IPS DF 6.9 (cell line): ENCODE measurements at places on chromosomes 11 and 22.

- DNase-seq: no peak
These were observed 648 bp downstream of the FOSL1 start for GRCh38 chr11:65899356-65900124.

GRCh38 chr22:31137721-31138120, 2.6 kb downstream of the PLA2G3 start:
- DNase-seq: no peak

DNA sequence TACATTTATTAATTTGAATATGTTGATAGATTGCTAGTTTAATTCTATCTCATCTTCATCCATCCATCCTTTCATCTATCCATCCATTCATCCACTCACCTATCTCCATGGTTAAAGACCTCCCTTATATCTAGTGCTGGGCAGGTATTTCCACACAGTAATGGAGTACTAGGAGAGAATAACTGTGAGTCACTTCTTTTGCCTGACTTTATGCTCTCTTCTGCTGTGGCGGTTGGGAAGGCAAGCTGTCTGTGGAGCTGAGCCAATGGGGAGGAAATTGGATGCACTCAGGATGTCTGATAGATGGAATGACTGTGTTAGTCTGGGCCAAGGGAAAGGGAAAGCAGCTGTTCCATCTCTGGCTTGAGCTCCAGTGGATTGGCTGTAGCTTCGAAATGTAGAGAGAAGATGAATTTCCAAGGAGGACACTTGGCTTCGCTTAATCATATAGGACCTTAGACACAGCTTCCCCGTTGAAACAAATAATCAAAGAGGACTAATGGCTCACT, 60.3 kb downstream of the NELL1 start:
- DNase-seq: no peak

DNA sequence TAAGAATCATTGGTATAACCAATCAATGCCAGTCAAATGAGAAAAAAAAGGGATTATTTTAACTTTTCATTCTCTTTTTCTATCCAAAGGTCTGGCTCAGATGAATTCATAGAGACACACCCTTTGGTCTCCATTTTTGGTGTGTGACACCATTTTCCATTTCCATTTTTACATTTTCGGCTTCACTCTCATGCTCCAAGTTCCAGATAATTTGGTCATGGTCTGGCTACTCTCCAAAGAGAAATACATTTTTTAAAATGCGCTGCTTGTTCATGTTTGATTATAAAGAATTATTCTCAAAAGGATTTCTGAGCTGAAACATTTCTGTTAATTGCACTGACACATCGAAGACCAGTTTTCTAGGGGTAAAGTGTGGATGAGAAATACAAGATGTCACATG, 51.6 kb upstream of the FIBIN start:
- no peak for DNase-seq

DNA sequence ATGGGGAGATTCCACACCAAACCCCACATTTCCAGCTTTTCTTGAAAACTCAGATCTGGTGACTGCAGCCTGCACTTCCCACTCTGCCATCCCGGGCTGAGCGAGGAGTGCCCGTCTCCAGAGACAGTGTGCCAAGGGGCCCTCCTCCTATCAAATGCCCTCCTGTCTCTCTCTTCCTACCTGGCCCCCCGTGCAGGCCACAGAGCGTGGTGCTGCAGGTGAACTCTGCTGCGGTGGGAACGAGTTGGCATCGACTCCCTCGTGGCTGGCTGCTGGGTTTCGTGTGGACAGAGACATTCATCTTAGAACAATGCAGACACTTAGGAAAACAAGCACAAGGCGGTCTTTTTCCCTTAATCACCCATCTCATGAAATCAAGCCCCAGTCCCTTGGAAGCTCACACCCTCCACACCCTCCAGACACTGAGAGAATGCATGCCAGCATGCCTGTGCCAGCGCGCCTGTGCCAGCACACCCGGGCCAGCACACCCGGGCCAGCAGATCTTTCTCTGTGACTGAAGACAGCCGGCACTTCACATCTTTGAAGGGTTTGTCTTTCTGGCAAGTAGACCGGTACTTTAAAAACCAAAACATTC, 65.0 kb downstream of the PARVB start:
- DNase-seq: no peak

GRCh38 chr11:61922539-61922938, 5.2 kb upstream of the RAB3IL1 start:
- no peak for DNase-seq

GRCh38 chr11:3153291-3153861, 11.7 kb downstream of the OSBPL5 start:
- DNase-seq: no peak

GRCh38 chr11:6357222-6357621, 33.1 kb upstream of the SMPD1 start:
- no peak for DNase-seq
